ENCODE measurements at places on chromosomes 2 and 18. TPM values are rescaled to one million over a fixed set of nuclear protein-coding genes. Genes with fewer than 3 reads are reported as not detected.

GRCh38 chr2:28620801-28621171 is 124.9 kb downstream of the PLB1 start:
- DNase-seq, result no peak

Gene PLEKHH2
- 3.8 TPM for total RNA-seq

DNA sequence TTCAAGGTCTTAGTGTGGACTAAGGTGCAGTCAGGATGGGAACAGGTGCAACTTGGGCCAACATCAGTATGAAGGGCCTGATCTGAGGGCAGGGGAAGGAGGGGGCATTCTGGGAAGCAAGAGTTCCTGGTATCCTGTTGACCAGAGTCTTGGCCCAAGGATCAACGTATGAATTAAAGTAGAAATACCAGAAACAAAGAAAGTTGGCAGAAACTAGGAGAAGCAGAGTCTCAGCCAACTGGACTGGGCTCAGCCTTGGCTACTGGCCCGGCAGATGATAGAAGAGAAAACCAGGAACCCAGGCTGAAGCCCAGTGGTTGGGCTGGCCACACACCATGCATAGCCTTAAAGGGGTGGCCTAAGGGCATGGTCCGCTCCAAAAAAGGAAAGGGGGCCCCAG is 2.3 kb downstream of the CETN1 start:
- DNase-seq, result no peak

GRCh38 chr2:238009563-238009962 is 42.7 kb downstream of the UBE2F start:
- DNase-seq, result no peak

Gene TFCP2L1
- total RNA-seq, result 0.05 TPM

Gene CLK1
- total RNA-seq, result 39.1 TPM

DNA sequence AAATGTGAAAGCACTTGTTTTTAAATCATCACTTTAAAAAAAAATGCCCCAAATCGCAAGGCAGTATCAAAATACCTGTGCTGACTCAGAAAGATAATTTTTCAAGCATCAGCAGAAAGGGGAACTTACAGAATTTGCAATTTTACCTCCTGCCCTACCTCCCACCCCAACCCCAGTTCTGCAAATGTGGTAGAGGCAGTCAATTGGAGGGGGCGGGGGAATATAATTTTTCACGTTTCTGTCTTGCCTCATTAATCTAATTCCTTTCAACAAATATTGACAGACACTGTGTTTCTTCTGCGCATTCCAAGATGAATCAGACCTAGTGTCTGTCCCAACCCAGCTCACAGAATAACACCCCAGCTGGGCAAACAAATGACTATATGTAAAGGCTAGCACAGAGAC is 76.8 kb downstream of the ALPK2 start:
- no peak for DNase-seq

Gene FZD7
- total RNA-seq, result 17.4 TPM

DNA sequence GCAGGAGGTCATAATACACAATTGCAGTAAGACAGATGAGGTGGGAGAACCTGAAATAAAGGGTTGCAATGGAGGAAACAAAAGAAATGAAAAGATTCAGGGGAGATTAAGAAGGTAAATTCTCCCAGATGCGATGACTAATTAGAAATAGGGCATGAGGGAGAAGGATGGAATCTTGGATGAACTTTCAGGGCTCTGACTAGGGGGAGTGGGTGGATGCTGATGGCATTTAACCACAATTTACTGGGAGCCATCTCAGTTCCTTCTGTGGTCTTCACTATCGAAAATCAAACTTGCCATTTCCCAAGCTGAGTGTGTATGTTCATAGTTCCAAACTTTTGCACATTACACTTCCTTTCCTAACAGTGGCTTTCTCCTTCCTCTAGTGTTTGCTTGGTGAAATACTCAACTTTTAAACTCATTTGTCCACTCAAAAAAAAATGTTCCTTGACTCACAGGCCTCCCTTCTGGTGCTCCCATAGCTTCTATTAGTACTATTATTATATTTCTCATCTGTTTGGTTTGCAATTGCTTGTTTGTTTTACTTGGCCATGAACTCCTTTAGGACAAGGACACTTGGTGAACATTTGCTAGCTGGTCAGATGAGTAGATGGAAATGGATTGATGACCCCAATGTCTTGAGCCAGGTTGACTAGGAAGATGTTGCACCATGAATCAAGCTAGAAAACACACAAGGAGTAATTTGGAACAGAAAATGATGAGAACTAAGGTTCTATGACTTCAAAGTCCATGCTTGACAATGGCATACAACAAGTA is 178.5 kb downstream of the DIS3L2 start:
- DNase-seq, result no peak

GRCh38 chr2:234631646-234632514 is 135.0 kb upstream of the ARL4C start:
- DNase-seq, result no peak

Gene DYNAP
- total RNA-seq, result not detected

Gene CHRNG
- total RNA-seq, result not detected

- DNase-seq, result peak; percentile 5
Measured at GRCh38 chr2:232075080-232075479, 113.6 kb downstream of the DIS3L2 start.

DNA sequence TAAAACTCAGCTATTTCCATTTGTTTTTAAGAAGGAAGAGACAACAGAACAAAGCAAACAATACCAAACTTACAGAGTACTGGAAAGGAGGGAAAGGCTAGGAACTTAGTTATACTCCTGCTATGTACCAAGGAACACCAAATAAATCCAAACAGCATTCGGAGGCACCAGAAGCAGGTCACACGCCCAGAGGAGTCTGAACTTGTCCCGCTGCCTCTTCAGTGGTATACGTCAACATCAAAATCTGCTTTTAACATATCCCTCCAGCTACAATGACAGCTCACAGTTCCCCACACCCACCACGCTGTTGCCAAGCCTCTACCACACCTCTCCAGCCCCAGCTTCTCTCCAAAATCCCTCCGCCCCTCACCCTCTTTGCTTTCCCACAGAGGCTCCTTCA is 17.3 kb downstream of the C2orf76 start:
- DNase-seq, result no peak

Gene PTGR3
- total RNA-seq, result 16.1 TPM

GRCh38 chr2:235378246-235378645 is 115.6 kb upstream of the AGAP1 start:
- no peak for DNase-seq
